ENCODE measurements at places on chromosomes 1 and 21.

GRCh38 chr1:119646521-119647227 lies 1.4 kb downstream of the ZNF697 start:
- DNase-seq: no peak

DNA sequence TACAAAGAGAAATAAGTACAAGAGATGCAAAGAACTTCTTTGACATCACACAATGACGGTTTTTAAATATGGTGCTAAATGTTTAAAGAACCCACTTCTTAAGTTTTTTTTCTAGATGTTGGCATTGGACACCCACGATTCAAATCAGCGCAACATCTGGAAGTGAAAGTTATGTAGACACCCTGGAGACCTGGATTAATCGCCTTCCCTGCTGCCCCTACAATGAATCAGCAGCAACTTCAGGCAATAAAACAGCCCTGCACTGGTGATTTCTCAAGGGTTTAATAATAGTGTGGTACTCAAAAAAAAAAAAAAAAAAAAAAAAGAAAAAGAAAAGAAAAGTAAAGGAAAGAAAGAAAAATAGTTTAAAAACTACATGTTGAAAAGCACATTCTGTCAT lies 248.3 kb downstream of the NUF2 start:
- DNase-seq: no peak

- DNase-seq: no peak
Measured at GRCh38 chr1:102799496-102799895, 308.8 kb downstream of the COL11A1 start.

DNA sequence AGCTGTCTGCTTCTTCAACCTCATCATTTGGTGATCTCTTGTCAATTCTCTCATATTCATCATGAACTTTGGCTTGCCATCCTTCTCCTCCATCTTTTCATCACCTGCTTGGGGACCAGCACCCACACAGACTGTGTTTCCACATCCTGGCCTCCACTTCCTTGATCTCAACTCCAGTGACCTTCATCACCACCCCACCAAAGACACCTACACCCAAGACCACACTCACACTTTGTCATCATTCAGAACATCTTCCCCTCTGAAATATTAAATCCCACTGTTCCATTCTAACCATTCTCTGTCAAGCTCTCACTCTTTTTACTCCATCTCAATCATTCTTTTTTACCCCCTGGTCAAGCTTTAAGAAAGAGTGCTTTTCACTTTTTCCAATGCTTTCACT lies 115.5 kb upstream of the VAV3 start:
- no peak for DNase-seq

DNA sequence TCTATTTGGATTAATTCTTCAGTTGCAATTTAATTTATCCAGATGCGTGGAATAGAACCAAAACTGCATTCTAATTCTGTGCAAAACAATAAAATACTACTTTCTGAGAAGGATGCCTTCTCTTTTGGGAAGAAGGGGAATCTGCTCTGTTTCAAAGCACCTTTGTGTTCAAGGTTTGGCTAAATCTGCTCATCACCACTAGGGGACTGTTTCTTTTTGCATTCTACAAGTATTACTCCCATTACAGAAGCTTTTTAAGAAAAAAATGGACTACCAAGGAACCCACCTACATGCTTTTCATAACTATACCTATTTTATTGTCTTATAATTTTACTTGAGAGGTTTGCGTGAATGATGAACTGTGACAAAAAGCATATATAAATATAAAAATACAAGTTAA lies 18.2 kb downstream of the MRPS6 start:
- no peak for DNase-seq

DNA sequence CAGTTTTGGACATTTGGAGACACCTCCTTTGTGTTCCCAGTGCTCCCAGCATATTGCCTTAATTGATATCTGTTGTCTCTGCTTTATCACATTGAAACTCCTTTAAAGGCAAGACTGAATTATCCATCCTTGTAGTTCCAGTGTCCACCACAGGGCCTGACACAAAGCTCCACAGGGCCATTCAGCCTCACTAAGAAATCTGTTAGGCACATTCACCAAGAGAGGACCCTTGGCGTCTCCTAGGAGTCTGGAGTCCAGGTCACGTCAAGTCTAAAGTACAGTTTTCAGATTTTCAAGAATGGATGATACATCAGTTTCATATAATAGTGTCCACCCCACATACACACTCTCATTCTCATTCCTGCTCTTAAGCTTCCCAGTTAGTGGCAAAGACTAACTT lies 4.8 kb downstream of the ACP6 start:
- DNase-seq: no peak

DNA sequence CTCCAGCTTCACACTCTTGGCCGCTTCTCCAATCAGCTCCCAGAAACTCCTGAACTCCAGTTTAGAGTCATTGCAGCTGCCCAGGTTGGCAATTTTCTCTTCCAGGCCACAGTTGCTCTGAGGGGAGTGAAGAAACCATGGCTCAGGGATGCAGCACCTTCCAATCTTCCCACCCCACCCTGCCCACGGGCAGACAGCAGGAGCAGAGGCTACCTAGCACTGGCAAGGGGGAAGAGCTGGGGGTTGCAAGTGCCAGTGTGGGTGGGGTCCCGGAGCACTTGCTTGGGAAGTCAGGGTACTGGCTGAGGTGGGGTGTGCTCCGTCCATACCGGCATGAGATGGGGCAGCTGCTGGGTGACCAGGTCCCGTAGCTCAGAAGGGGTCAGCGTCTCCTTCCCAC lies 1.2 kb downstream of the S100A14 start:
- no peak for DNase-seq

GRCh38 chr1:183995322-183996039 lies 42.0 kb downstream of the COLGALT2 start:
- DNase-seq: no peak

DNA sequence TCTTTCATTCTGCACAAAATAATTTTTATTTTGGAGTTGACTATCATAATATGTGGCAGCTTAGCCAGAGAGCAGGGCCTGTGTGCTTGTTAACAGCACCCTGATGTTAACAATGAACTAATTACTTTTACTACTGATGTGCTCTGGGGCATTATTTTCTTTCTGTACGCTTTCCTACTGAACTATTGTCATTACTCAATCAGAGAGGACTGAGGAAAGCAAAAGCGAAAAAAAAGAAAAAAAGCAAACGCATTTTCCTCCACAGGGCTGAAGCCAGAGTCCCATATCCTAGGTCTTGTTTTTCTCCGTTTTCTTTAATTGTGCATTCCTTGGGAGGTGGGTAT lies 221.2 kb downstream of the TTLL7 start:
- no peak for DNase-seq

GRCh38 chr1:93967306-93967705 lies 58.1 kb upstream of the GCLM start:
- DNase-seq: no peak

GRCh38 chr1:199041173-199041914 lies 402.5 kb downstream of the PTPRC start:
- no peak for DNase-seq

GRCh38 chr1:228955691-228956090 lies 220.4 kb downstream of the RHOU start:
- DNase-seq: no peak

DNA sequence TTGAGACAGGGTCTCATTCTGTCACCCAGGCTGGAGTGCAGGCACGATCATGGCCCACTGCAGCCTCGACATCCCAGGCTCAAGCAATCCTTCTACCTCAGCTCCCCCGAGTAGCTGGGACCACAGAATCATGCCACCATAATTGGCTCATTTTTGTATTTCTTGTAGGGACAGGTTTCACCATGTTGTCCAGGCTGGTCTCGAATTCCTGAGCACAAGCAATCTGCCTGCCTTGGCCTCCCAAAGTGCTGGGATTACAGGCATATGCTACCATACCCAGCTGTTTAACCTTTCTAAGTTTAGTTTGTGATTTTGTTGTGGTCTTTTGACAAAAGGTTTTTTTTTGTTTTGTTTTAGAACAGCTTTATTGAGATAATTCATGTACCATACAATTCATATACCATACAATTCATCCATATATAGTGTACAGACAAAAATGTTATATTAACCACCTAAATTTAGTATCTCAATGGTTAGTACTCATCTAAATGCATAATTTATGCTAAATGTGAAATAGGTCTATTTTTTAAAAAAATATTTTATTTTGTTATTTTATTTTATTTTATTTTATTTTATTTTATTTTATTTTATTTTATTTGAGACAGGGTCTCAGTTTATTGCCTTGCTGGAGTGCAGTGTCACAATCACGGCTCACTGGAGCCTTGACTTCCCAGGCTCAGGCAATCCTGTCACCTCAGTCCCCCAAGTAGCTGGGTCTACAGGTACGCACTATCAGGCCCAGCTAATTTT lies 8.9 kb downstream of the ZMPSTE24 start:
- DNase-seq: no peak

- DNase-seq: no peak
Measured at GRCh38 chr1:13593511-13594131, 10.0 kb downstream of the PDPN start.

DNA sequence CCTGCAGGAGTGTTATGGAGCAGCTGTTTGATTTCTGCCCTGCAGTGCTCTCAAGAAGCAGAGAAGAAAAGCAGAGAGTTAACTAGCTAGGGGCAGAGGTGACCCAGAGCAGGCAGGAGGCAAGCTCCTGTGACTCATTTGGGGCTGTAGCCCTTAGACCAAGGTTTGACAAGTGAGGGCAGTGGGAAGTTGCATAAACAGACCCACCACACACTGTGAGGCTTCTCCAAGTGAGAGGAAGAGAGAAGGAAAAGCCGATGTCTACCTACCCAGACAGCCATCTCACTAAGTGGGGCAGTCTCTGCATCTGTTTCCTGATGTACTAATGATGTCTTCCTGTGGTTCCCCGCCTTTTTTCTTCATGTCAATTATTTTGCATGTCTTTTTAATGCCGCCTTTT lies 159.9 kb upstream of the NR5A2 start:
- DNase-seq: no peak

GRCh38 chr1:108100148-108100547 lies 100.0 kb downstream of the SLC25A24 start:
- no peak for DNase-seq

GRCh38 chr1:109091078-109091838 lies 694 bp downstream of the TMEM167B start:
- DNase-seq: no peak

DNA sequence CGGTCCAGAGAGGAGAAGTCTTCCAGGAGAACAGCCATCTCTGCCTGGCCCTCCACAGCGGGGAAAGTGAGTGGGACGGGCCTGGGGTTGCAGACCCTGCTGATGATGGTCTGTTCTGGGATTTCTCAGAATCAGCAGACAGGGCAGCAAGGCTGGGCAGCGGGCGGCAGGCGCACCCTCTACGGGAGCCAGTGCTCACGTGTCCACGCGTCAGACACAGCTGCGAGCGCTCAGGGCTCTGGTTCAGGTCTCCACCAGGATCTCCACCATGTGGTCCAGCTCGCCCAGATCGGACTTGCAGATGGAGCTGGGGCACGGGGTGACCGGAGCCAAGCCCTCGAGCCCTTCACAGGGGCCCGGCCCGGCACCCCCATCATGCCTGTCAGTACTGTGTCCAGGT lies 5.5 kb downstream of the CLCA4 start:
- DNase-seq: no peak

GRCh38 chr1:106964495-106964894 lies 92.0 kb upstream of the PRMT6 start:
- DNase-seq: no peak

DNA sequence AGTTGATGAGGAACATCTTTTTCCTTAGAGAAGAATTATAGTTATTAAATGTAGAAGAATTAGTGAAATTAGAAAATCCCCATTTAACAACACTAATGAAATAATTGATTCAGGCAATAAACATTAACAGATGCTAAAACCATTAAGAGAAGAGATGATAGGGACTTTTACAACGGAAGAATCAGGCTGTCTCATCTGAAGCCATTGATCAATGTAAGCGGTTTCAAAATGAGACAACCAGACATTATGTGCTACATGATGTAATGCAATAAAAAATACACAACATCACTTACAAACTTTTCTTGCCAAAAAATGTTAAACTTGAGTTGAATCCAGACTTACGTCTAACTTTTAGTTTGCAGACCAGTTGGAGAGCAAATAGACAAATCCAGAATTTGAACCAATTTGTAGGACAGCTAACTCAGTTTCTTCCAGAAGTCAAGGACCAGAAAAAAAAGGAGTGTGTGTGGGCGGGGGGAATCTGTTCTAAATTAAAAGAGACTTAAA lies 165.4 kb upstream of the DPT start:
- no peak for DNase-seq

DNA sequence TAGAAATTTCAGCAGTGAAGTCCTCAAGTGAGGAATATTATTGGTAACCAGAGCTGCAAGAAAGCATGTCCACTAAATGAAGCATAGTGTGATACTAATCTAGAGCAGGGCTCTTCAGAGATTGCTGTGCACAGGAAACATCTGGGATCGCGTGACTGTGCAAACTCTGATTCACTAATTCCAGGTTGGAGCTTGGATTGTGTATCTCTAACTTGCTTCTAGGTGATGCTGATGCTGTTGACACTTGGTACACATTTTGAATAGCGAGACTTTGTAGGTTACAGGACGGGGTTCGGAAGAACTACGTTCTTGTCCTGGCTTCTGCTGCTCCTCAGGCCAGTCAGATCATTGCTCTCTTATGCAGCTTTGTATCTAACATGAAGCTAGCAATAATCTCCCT lies 66.5 kb downstream of the PRRX1 start:
- no peak for DNase-seq

DNA sequence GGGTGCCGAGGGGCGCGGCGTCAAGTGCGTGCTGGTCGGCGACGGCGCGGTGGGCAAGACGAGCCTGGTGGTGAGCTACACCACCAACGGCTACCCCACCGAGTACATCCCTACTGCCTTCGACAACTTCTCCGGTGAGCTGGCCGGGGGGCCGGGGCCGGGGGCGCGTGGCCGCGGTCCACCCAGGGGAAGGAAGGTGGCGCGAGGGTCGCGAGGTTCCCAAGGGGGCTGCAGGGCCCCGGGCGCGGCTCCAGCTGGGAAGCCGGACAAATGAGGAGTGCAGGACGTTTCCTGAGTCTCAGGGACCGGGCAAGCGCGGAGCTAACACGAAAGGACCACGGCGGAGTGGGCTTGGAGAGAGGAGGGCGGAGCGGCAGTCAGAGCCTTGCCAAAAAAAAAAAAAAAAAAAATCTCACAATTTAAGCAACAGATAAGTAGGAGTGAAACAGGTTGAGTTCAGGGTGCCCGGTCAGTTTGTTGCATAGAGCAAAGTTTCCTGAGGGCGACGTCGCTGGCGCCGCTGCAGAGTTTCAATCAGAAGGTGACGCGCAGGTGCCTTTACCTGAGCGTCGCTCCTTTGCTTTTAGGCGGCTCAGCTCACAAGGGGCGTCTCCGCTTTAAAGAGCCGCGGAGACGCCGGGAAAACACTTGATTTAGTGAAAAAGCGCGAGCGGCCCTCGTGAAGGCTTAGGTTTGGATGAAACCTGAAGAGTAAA lies 750 bp downstream of the RHOU start:
- no peak for DNase-seq

DNA sequence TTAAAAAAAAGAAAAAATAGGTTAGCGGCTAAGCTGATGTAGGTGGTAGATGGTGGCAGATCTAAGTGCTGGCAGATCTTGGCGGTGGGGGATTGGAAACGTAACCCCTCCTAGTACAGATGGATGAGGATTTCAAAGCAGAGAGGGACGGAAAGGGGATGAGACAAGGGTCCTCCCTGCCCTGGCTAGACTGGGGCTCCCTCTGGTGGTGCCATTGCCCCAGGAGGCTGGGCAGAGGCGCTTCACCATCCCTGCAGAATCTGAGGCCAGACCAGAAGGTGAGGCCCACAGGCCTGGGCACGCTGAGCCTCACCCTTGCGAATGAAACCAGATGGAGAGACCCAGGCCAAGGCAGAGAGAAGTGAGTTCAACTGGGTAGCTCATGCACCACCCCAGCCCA lies 7.0 kb upstream of the PLEKHA6 start:
- no peak for DNase-seq
